Hindlimb muscle (tissue), 1 donor: ENCODE measurements at places on chromosomes 3 and 15.

GRCh38 chr3:42649783-42650182 is 3.7 kb upstream of the ZBTB47 start:
- no peak for DNase-seq

DNA sequence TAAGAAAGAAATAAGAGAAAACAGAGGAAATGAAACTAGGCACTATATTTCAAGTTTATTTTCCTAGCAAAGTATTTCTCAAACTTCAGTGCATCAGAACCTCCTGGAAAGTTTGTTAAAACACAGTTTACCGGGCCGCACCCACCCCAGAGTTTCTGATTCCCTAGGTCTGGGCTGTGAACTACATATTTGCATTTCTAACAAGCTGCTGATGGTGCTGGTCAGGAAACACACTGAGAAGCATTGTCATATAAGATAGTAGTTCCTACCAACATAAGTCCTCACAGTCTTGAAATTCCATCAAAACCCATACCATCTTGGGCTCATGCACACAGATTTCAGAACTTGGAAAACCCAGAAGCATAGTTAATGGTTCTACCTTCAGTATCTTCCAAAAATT is 8.3 kb downstream of the SLC9A9 start:
- no peak for DNase-seq

- DNase-seq = no peak
These were observed 123.3 kb upstream of the CHL1 start for GRCh38 chr3:73271-73670.

- peak; percentile 49 for DNase-seq
These were observed 658 bp downstream of the EOGT start for GRCh38 chr3:69012800-69013252.

- no peak for DNase-seq
These were observed 23.9 kb downstream of the SEC22C start for GRCh38 chr3:42557854-42558253.

DNA sequence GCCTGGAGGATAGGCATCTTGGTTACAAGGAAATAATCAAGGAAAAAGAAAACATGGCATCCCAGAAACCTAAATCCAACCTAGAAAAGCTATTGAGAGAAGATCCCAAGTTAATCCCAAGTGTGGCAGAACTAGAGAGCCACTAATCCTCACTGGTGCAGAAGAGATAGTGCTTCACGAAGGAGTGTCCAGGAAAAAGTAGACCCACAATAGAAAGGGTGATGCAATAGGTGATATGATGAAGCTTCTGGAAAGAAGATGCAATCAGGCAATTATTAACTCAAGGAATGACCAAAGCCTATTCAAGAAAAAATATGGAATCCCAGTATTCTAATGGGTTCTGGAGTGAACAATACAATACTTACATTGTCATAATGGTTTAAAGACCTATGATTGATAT is 95.2 kb downstream of the AQP9 start:
- DNase-seq = no peak

GRCh38 chr3:6747017-6747416 is 113.9 kb upstream of the GRM7 start:
- DNase-seq = no peak

- DNase-seq = peak; percentile 53
These were observed 654 bp downstream of the PIK3CA start for GRCh38 chr3:179148616-179149405.

DNA sequence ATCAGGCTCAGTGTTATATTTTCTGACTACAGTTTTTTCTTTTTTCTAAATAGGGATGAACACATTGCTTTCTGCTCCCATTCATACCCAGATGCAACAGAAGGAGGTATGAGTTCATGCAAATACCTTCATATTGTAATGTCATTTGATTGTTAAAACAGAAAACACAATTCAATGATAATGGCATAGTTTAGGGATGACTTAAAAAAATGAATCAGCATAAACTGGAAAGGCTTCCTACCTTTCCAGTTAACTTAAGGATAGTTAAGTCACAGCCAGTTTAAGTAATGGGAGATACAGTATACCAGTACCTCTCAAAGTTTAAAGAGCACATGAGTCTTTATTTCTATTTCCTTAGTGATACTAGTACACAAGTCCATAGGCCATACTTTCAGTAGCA is 24.9 kb downstream of the KNL1 start:
- no peak for DNase-seq

DNA sequence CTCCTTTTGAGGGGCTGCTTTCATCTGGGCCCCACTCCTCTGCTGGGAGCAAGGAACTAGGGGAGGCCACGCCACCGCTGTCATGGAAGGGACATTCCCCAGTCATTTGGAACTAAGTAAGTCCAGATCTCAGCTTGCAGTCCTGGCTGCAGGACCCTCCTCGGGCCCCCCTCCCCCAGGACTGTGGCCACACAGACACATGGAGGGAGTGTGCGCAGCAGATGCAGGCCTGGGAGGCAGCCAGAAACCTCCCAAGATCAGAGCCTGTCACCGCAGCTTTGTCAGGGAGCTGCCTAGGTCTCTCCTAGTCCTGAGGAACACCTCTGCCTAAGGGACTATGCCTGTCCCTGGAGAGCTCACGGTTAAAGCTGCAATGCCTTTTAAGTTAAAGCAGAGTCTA is 7.3 kb upstream of the SEMA3F start:
- no peak for DNase-seq

DNA sequence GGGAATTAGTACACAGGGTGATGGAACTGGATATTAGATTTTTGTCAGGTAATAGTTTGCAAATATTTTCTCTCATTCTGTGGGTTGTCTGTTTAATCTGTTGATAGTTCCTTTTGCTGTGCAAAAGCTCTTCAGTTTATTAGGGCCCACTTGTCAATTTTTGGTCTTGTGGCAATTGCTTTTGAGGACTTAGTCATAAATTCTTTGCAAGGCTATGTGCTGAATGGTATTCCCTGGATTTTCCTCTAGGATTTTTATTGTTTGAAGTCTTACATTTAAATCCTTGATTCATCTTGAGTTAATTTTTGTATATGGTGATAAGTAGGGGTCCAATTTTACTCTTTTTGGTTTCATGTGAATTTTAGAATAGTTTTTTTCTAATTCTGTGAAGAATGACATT is 111.3 kb downstream of the ARRDC4 start:
- DNase-seq = no peak

GRCh38 chr3:10504171-10505049 is 976 bp downstream of the ATP2B2 start:
- no peak for DNase-seq

DNA sequence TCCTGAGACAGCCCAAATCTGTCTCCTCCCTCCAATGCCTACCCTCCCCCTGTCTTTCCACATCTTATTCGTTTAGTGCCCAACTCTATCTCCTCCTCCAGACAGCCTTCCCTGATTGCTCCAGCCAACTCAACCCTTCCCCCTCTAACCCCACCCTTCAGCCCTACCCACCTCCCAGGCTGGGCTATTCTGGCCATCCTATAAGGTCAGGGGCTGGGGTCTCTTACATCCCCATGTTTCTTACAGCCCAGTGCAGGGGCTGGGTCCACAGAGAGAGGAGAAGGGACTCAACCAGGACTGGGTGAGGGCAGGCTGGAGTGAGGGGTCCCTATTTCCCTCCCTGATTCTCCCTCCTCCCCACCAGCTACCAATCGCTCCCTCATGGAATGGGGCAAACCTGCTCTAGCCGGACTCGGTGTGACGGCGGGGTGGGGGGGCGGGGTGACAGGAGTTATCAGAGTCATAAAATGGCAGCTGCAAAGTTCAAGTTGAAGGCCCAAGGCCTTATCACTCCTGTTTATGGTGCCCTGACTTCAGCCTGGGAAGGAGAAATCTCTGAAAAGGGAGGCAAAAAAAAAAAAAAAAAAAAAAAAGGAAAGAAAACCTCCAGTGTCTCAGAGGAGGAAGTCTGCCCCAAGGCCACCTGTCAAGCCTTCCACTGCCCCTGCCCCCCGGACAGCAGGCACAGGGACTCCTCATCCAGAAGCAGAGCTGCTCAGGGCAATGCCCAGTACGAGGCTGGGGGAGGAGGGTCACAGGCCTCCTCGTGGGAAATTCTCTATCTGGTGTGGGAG is 2.1 kb downstream of the VIPR1 start:
- DNase-seq = no peak

- DNase-seq = no peak
These were observed 16.9 kb upstream of the ALCAM start for GRCh38 chr3:105349684-105350387.

GRCh38 chr3:39752019-39752637 is 57.3 kb upstream of the MYRIP start:
- DNase-seq = no peak
